ENCODE measurements at places on chromosomes 1 and 21.

GRCh38 chr21:45467221-45467779 is 62.3 kb downstream of the COL18A1 start:
- DNase-seq, result no peak

- no peak for DNase-seq
Observed at GRCh38 chr1:208841436-208841835, 597.3 kb upstream of the PLXNA2 start.

DNA sequence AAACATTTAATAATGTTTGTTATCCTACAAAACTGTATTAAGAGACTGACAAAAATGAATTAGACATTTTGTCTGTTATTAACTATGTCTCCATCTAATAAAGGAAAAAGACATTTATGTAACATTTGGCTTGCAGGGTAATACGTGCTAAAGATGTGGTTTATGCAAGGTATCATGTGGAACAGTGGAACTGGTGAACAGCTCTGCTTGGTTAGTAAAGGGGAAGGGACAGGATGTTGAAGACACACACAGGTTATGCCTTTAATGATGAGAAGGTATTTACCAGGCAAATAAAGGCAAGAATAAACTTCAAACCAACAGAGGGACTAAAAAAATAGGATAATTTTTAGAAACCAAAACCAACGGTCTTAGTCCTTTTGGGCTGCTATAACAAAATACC is 93.1 kb downstream of the UCHL5 start:
- DNase-seq, result no peak

GRCh38 chr21:39390212-39390765 is 41.4 kb upstream of the HMGN1 start:
- no peak for DNase-seq

- DNase-seq, result no peak
Observed at GRCh38 chr1:203807196-203807595, 11.8 kb downstream of the ZBED6 start.

GRCh38 chr21:45294509-45295291 is 7.0 kb upstream of the POFUT2 start:
- DNase-seq, result no peak

DNA sequence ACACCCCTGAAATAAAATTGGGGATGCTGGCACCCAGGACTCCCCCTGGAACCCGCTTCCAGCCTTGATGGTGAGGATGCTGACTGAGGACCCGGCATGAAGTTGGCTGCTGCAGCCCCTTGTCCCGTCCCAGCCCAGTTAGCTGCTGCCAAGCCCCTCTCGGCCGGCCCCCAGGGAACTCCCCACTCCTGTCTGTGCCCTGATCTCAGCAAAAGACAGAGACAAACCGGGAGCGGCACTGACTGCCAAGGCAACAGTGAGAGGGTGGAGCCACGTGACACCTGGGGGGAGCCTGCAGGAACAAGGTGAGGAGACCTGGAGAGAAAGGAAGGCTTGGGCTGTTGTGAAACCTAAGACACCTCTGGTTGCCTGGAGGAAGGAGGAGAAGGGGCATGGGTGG is 24.7 kb downstream of the CASZ1 start:
- no peak for DNase-seq

GRCh38 chr1:183942933-183943693 is 94.4 kb downstream of the COLGALT2 start:
- DNase-seq, result no peak

GRCh38 chr1:84146411-84147032 is 2.5 kb downstream of the PRKACB start:
- no peak for DNase-seq

DNA sequence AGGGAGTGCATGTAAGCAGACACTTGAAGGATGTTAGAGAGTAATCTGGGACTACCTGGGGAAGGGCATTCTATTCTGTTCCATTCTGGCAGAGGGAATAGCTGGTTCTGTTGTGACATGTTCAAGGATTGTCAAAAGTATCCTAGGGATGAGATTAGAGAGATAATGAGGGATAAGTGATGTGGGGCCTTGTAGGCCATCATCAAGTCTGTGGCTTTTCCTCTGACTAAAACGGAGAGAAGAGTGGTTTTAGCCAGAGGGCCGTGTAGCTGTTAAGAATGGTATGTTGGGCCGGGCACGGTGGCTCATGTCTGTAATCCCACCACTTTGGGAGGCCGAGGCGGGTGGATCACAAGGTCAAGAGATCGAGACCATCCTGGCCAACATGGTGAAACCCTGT is 23.6 kb downstream of the TGFB2 start:
- DNase-seq, result no peak

DNA sequence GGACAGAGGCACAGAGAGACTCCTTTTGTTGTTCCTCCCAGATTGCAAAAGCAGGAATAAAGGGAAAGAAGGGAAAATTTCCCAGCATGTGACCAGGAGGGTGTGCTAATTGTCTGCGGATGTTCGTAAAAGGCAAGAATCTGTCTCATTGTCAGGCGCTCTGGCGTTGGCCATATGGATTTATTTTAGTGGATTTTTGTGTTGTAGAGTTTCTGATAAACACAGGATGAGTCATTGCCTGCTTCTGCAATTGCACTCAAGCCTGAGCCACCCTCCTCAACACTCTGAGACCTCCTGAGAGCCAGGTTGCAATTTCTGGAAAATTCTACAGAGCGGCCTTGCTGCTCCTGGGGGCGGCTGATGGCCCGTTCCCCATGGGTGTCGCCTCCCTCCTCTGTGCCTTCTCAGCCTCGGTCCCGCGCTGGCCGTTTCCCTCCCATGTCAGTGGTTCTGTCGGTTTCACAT is 227.7 kb downstream of the KAZN start:
- no peak for DNase-seq
